Heart left ventricle (tissue), 16 donors: ENCODE measurements at places on chromosomes 4 and X. TPM values are rescaled to one million over a fixed set of nuclear protein-coding genes. Genes with fewer than 3 reads are reported as not detected.

GRCh38 chr4:175297965-175298565, 379.9 kb downstream of the ADAM29 start:
- no peak for DNase-seq

GRCh38 chr4:5383191-5383980, 325.0 kb downstream of the EVC2 start:
- DNase-seq = no peak

DNA sequence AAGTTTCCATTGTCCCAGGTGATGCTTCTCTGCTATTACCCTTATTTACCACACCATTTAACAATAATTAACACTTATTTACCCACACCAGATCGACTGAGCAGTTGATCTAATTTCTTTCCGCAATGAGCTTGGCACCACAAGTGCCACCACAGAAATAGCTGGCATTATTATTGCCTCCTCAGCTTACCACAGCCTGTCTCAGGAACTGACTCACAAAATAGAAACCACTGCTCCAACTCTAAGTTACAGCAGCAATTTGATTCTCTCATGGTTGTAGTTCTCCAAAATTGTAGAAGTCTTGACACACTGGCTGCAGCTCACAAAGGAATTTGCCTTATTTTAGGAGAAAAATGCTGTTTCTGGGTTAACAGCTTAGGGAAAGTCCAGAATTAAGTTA, 22.5 kb downstream of the ZNF721 start:
- DNase-seq = no peak

DNA sequence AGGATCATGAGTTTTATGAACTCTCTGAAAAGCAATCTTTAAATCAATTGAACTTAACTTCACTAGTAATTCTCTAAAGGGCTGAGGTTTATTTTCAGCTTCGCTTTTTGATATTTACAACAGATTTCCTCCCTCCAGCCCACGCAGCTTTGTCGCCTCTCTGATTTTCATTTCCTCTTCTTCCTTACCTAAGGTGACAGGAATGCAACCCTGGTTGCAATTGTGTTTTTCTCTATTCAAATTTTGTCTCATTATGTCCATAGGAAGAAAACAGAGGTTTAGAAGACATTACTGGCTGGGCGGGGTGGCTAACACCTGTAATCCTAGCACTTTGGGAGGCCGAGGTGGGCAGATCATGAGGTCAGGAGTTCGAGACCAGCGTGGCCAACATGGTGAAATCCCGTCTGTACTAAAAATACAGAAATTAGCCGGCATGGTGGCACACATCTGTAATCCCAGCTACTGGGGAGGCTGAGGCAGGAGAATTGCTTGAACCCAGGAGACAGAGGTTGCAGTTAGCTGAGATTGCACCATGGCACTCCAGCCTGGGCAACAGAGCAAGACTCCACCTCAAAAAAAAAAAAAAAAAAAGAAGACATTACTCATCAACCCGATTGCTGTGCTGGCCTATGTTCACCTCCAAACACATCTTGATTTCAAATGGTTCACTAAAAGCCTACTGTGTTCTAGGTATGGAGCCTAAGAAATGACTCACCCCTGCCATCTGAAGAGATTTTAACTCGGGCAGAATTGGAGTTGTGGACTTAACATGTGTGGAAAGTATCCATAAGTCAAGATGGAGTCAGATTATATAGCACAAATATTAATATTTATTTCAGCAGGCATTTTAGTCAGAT, 36.8 kb downstream of the VSIG4 start:
- DNase-seq = no peak

GRCh38 chr4:125551466-125551865, 236.7 kb downstream of the FAT4 start:
- DNase-seq = no peak

GRCh38 chr4:75916091-75916661, 13.9 kb upstream of the PPEF2 start:
- no peak for DNase-seq

GRCh38 chr4:174401471-174402130, 117.9 kb downstream of the CEP44 start:
- DNase-seq = no peak

RNF150 gene
- polyA plus RNA-seq = 11.9 TPM

GRCh38 chr4:16897991-16898827, at the start of gene LDB2:
TSS of gene LDB2 (minus strand) at chr4:16898645.
- peak; percentile 67 for DNase-seq

DNA sequence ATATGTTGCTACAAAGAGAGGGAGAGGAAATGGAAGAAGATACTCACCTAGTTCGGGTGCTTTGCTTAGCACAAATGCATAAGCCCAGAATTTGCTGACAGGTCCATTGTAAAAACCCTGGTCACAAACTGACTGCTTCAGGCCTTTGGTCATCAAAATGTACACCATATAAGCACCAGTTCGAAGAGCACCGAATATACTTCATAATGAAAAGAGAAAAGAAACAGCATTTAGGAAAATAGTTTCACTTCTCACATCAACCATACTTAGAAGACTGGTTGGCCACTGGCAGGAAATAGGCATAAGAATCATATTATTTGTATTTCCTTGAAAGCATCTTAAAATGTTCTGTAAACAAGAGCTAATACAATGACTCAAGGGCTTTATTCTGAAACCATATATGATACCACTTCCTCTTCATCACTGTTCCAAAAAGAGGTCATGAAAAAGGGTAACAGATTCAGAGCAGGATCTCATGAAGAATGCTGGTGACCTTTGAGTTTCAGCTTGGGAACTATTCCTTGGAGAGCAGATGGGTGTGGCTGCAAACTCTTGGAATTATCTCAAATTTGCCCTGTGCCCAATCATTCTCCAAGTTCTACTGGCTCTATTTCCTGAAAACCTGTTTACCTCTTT, 138.7 kb downstream of the ELOVL6 start:
- DNase-seq = no peak

DNA sequence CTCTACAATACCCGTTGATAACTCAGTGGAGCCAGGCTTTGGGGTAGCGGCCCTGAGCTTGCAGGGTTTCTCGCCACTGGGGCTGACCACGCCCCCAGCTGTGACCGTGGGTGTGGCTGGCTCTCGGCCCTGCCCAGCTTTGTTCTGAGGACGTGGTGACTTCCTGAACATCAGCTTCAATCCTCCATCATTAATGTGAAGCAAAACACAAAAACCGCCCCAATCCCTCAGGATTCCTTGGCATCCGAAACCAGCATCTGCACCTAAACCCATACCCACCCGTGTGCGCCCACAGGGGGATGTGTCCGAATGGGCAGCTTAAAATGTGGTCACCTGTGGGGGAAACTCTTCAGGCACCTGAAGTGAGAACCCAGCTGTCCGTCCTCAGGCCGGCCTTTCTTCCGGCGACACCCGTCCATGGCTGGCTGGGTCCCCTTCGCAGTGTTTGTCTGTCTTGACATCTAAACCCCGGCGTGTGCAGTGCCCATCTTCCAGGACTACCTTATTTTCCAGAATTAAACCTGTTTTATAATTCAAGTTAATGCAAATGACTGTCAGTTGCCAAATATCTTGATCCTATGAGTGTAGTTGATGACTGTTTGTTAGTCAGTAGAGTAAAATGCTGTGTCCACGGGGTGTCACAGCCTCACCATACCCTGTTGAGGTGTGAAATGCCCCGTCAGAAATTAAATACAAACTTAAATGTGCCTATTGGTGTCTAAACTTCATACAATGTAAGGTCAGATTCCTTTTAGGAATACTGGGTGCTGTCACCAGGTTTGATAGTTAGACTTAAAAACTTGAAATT, 27.3 kb downstream of the NELFA start:
- no peak for DNase-seq

DNA sequence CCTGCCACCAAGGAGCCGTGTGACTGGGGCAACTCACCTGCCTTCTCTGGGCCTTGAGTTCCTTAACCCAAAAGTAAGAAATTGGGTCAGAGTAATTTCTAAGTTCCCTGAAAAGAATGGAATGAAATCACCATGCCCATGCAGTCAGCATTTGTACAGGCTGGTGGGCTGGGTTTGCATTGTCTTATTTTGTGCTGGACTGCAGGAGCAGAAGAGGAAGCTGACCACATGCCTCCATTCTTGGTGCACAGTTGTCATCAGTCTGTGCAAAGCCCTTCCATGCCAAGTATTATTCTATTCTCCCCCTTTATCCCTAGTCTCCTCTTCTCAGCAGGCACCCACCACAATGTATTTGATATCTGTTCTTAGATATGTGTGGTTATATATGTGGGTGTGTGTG, 56.3 kb downstream of the FHDC1 start:
- no peak for DNase-seq
